ENCODE measurements at places on chromosomes 12 and 14.
A peak's percentile ranks its signal among the peaks of the same experiment; 100 is the strongest.

- peak; percentile 56 for DNase-seq
These were observed 144.3 kb upstream of the GSC start for GRCh38 chr14:94914191-94914590.

DNA sequence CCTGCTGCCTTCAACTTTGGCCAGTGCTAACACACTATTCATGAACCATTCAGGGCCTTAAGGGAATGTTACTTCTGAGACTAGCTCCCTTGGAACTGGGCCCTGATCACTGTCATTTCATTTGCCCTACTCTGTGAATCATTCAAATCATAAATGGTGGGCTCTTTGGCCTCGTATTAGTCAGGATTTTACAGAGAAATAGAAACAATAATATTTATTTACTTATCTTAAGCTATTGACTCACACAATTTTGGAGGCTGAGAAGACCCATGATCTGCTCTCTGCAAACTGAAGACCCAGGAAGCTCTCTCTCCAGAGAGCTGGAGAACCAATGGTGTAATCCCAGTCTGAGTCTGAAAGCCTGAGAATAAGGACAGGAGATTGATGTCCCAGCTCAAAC lies 398.5 kb downstream of the LRIG3 start:
- no peak for DNase-seq

GRCh38 chr12:101963697-101964096 lies 86.3 kb downstream of the DRAM1 start:
- no peak for DNase-seq

DNA sequence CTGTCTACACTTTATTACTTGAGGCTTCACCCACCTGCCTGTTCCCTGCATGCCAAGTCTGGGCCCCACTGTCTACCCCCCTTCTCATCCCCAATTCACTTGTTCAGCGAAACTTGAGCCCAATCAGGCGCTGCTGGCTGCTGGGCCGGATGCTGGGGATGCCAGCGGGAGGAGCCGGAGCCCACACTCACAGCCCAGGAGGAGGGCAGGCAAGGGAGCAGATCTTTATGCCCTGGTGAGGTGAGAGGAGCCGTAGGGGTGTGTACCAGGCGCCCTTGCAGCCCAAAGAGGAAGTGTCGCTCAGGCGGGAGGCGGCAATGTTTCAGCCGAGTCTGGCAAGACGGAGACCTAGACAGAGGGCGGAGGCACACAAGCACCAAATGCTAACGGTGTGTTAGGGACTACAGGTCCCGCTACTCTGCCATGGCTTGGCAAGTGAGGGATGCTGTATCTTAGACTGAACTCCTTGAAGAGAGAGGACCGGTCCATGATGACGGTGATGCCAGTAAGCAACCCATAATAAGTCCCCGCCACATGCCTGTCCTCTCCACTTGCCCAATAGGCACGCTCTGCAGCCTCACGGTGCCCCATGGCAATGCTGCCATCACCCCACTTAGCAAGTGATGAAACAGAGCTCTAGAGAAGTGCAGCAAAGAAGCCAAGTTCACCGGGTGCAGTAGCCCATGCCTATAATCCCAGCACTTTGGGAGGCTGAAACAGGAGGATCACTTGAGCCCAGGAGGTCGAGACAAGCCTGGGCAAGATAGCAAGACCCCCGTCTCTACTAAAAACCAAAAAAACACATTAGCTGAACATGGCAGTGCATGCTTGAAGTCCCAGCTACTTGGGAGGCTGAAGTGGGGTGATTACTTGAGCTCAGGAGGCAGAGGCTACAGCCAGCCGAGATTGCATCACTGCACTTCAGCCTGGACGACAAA lies 41.6 kb downstream of the LRRC74A start:
- no peak for DNase-seq

DNA sequence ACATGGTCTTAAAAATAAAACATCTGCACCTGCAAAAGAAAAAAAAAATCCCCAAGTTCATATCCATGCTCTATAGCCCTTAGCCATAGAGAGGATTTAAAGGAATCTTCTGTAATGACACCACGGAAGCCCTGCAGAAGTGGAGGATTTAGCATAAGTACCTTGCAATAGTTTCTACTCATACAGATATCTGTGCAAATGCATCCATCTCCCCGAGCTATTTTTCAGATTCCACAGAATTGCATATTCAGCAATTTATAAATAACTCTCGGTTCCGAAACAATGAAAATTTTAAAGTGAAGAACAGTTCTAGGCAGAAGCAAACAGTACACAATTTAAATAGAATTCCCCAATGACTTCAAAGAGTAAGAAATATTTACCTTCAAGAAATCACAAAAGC lies 424 bp downstream of the IGF1 start:
- DNase-seq: no peak

GRCh38 chr12:40745386-40745785 lies 53.1 kb downstream of the CNTN1 start:
- DNase-seq: no peak
